ENCODE measurements at places on chromosomes 6 and 20.
A peak's percentile ranks its signal among the peaks of the same experiment; 100 is the strongest.

DNA sequence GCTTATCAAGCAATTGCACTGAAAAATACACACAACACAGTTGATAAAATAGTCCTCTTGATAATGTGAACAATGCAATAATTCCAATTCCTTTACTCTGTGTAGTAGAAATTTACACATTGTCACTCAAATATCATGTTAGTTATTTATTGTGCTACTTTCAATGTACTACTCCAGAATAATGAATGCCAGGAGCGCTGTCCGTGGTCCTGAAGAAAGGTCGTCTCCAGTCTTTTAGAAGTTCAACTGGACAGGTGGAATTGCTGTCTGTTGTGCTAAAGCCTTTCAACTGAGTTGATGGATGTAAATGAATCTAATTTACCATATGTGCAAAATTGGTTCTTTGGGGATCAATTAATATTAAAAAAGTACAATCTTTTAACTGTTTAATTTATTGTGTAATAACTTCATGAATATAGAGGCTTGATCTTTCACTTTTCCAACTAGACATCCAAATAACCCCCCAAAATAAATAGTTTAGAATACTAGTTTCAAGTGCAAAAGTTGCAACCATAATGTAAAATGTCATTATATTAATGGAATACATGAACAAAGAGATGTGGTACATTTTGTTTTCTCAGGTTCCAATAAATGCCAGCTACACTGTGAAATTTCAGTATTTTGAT is 3.2 kb downstream of the GRIK2 start:
- peak; percentile 57 for DNase-seq

GRCh38 chr6:143734641-143735063 is 56.9 kb downstream of the PHACTR2 start:
- DNase-seq: no peak

DNA sequence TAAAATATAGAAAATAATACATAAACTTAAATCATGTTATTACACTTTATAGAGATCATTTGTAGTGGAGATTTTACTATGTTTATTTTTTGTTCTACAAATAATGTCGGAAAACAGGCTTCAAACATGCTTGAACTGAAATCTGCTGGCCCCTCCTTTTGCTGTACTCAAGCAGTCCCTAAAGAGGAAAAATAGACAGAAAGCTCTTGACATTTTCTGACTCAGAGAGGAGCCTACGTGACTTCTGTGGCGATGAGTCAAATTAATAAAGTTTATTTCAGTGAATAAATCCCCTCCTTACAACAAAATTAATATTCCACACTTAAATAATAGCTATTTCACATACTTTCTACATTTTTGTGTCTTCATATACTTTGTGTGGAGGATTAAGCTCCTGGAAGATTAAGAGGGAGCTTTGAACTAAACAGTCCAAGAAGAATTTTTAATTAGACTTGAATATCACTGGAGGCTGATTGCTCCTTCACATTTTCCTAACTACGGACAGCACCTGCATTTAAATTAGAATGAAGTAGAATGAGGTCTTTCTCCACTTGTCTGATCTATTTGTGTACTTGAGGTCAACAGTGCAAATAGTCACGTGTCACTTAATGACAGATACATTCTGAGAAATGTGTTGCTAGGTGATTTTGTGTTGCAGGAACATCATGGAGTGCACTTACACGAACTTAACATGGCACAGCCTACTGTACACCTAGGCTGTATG is 1.7 kb upstream of the TREM1 start:
- peak; percentile 48 for DNase-seq

DNA sequence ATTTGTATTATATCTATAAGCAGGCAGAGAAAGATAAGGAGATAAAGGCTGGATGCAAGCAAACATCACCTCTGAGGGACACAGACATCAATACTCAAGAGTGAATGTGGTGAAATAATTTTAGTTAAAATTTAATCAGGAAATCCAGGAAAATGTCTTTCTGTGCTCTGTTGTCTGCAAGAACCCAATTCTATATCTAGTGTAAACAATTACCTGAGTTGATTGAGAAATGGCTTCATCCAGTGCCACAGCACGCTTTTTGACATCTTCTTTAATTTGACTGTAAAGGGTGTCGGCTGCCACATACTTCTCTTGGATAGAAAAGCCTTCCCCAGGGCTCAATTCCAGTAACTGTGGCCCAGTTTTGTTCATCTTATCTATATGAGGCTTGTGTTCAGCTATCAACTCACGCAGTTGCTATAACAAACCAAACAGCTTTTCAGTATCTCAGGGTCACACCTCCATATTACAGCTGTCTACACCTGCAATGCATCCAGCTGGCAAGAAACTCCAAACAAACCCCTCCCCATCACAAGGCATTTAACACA is 131.6 kb downstream of the DST start:
- DNase-seq: no peak

DNA sequence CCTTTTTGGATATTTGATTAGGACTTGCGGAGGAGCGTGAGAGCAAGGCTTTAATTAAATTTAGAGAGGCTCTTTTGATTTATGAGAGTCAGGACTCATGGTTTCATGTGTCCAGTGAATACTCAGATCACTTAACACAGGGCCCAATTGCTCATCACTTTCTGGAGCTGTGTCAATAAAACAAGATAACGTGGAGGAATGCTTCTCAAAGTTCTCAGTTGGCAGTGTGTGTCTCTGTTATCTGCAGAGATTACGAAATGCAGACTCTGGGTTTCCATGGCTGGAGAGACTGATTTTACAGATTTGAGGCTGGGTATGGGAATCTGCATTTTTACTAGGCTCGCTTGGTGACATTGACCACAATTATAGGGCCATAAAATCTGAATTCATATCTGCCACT is 335.8 kb upstream of the FLRT3 start:
- no peak for DNase-seq

- DNase-seq: no peak
Measured at GRCh38 chr20:58245931-58246330, 17.5 kb upstream of the ANKRD60 start.

GRCh38 chr20:38809942-38810341 is 4.4 kb downstream of the PPP1R16B start:
- DNase-seq: peak; percentile 60

GRCh38 chr20:10558635-10559187 is 115.1 kb downstream of the JAG1 start:
- peak; percentile 84 for DNase-seq

DNA sequence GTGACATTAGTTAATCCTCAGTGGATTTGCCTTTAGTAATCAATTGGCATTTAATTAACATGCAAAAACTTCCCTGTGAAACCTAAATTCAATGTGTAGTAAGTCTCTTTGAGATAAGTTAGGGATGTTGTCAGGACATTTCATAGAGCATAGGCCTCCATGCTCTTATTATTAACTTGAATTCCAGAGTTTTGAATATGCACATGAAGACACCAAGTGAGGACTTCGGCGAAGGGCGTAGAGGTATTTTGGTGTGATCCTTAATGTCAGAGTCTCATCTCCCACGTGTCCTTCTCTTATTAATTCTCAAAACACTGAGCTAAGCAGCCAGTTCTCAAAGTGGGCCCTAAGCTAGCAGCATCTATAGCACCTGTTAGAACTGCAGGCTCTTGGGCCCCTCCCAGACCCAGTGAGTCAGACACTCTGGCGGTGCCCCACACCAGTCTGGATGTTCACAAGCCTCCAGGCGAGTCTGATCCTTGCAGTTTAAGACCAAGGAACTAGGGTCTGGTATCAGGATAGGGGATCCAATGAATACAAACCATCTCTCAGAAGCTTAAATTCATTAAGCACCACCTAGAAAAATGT is 292.1 kb downstream of the QKI start:
- DNase-seq: peak; percentile 41

GRCh38 chr6:45633272-45633908 is 255.7 kb upstream of the SUPT3H start:
- DNase-seq: no peak

- DNase-seq: no peak
Measured at GRCh38 chr20:8664778-8665177, 404.1 kb upstream of the PLCB4 start.

DNA sequence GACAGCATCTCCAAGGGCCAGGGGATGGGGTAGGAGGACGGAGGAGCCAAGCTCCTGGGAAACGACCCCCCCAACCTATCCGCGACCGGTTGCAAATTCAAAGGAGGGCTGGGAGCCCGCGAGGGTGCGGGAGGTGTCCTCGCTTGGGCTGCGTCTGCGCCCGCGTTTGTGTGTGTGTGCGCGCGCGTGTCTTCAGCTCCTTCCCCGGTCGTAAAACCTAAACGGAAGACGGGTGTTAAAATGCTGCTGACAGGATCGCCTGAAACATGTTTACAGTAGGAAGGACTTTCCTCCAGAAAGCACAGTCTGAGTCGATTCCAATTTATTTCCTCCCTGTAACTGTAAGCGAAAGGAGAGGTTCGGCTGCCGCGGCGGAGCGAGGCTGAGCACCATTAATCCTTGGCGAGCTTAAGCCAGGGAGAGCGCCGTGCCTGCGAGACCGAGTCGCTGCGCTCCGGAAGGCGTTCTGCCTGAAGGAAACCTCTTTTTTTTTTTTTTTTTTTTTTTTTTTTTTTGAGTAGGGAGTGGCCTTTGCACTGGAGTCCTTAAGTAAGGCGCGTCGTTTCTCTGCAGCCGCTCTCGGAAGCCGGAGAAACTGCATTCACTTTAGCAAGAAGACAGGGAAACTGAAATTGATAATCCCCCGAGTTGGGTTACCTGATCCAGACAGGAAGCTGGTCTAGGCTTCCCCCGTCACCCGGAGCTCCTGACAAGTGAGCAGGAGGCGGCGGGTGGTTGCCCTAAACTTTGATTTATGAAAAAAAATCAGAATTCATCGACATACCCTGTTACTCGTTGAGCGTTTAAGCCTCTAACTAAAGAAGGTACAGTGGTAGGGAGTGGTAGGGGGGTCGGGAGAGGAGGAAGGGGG is 4.8 kb upstream of the SOX4 start:
- DNase-seq: peak; percentile 91

DNA sequence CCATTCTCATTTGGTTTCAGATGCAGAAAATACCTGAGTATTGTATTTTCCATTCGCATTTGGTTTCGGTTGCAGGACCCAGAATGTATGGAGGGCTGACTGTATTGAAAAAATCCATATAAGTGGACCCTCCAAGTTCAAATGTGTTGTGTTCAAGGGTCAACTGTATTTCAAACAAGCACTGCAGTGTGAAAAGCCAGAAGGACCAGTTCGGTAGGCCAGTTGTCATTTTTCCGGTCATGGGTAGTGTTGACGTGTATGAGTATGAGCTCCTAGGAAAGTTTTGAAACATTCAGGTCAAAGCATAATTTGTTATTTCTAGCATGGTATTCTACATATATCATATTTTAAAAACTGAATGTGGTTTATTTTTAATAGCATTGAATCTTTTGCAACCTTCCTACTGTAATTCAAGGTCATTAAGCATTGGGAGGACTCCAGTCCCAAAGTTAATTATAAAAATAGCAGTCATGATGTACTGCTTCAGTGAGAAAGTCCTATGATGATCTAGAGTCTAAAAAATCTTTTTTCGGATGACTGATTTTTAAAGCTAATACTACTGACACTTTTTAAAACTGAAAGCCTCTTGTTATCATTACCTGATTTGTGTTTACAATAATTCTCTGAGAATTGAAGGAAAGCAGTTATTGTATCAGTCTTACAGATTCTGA is 18.9 kb downstream of the NHSL1 start:
- DNase-seq: no peak

DNA sequence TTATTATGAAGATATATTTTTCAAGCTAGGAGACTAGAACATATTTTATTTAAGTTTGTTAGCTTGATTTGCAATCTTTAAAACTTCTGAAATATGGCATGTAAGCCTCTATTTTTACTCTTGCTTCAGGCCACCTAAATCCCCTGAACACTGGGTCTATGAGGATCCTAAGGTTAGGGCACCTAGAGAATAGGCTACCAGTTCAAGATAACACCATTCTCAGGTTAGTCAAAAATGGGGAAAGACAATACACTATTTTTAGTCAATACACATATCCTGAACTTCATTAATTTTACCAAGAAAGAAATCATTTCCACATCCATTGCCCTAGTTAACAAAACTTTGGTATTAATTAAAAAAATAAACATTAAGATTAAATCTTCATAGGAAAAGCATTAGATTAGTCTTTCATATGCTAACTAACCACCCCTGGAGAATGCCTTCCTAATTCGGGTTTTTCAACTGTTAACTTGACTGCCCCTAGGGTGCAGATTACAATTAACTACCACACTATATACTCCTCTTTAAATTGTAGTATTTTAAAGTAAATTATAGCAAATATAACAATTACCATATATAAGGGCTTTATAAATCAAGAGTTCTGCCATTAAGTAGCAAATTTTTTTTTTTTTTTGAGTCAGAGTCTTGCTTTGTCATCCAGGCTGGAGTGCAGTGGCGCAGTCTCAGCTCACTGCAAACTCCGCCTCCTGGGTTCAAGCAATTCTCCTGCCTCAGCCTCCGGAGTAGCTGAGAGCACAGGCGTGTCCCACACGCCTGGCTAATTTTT is 6.7 kb upstream of the HSF2 start:
- no peak for DNase-seq

GRCh38 chr6:37239950-37240713 is 17.4 kb upstream of the TBC1D22B start:
- peak; percentile 82 for DNase-seq

DNA sequence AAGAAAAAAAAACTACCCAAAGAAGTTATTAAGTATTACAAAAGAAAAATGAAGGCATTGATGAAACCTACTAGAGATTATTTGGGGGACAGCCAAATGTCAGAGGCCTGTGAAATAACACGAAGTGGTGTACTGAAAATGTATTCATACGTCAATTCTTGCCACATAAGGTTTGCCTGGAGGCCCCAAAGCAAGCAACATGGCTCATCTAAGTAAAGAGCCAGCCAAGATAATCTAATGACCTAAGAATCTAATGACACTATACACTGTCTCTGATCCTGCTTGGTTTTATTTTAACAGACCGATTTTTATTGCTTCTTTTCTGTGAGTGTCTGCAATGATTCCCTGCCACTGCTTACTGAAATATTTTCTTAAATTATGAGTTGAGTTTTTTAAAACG is 34.7 kb downstream of the FILIP1 start:
- DNase-seq: no peak

- DNase-seq: no peak
Measured at GRCh38 chr20:4848041-4848440, 126.3 kb downstream of the PRND start.

DNA sequence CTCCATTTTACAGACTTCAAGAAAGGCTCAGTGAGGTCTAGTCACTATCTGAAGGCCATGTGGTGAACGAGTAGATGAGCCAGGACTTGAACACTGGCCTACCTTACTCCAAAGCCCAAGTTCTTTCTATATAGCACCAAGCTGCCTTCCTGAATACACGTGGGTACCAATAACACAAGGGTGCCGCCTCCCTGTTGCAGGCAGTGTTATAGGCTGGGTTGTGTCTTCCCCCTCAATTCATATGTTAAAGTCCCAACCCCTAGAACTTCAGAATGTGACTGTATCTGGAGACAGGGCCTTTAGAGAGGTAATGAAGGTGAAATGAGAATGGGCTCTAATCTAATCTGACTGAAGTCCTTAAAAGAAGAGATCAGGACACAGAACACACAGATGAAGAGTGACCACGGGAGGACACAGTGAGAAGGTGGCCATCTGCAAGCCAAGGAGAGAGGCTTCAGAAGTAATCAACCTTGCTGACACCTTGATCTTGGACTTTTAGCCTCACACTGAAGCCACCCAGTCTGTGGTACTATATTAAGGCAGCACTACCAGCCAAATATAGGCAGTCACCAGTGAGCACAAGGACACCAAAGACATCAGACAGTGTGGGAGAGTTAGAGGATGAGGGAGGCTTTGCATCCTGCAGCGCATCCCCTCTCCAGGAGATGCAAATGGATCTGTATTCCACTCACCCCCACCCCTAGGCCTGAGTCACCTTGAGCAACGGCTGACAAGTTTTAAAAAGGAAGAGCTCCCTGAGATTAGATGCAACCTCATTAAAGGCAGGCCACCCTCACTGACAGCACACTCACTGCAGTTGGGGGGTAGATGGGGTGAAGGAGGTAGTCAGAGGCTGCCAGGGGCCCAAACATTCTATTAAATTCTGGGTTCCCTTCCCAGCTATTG is 40.9 kb upstream of the LYRM2 start:
- no peak for DNase-seq

Measured in GM12865 (cell line).